ENCODE measurements at places on chromosomes 11 and 22.

- DNase-seq: no peak
Observed at GRCh38 chr11:63492441-63492840, 1.5 kb upstream of the PLAAT5 start.

DNA sequence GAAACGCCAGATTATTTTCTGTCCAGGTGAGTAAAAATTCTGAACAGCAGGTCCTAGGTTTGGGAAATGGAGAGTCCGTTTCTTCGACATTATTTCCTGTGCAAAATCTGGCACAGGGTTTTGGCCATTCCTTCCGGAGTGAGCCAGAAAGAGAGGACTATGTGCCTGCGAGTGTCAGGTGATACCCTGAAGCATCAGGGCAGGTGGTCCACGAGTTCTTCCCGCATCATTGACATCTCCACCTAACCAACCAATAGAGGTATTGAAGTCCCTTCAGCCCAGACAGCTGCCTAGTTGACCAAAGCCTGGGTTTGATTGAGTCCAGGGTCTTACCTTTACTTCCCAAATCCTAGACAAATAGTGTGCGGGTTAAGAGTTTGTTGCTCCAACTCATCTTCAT, 808 bp downstream of the SNAP29 start:
- DNase-seq: no peak

DNA sequence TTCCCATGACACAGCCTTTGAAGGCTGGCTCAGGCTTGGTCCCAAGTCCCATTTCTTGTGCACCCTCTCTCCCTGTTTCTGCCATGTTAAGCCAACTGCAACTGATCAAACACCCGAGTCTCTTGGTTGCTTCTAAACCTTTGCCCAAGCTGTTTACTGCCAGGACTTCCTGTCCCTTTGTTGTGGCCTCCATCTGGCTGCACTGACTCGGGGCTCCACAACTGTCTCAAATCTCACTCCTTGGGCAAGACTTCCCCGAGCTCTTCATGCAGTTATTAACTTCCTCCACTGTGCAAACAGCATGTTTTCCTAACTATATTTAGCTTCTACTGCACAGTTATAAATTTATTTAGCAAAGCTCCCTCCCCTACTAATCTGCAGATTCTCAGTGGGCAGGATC, 4.3 kb downstream of the VPREB1 start:
- no peak for DNase-seq

GRCh38 chr22:33873186-33873585, 47.1 kb downstream of the LARGE1 start:
- DNase-seq: no peak

DNA sequence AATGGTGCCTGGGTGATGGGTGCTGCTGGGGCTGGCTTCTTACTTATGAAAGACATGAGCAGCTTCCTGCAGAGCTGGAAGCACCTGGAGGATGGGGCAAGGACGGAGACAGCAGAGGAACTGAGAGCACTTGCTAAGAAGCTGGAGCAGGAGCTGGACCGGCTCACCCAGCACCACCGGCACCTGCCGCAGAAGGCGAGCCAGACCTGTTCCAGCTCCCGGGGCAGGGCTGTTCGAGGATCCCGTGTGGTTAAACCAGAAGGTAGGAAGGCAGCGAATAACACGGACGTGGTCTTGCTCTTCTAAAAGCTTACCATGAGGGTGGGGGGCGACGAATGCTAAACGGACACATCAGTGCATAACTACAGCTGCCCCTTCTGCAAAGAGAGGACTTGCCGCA, 9.3 kb downstream of the APOL5 start:
- DNase-seq: no peak

DNA sequence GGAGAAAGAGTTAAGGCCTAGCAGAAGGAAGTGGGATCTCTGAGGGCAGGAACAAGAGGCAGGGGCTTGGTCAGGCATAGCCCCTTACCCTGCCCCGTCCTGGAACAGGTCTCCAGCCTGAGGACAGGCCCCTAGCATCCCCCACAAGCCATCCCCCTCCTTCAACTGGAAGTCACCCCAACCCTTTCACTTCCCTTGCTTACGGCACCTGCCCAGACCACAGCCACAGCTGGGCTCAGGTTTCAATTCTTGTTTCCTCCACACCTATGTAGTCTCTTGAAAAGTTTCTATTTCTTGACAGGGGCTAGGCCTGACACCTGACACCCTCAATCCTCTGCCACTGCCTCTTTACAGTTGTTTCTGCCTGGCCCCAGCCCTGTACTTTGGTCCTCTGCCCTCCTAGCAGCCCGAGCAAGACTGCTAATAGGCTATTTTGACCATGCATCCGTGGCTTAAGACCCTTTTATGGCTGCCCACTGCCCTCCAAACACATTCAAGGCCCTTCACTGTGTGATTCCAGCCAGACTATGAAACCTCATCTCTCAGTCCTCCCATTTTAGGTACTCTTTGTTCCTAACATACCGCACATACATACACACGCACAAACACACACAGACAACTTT, 10.9 kb upstream of the FCHSD2 start:
- DNase-seq: no peak

- DNase-seq: peak; percentile 74
Observed at GRCh38 chr11:64164392-64165312, 1.3 kb downstream of the MACROD1 start.

DNA sequence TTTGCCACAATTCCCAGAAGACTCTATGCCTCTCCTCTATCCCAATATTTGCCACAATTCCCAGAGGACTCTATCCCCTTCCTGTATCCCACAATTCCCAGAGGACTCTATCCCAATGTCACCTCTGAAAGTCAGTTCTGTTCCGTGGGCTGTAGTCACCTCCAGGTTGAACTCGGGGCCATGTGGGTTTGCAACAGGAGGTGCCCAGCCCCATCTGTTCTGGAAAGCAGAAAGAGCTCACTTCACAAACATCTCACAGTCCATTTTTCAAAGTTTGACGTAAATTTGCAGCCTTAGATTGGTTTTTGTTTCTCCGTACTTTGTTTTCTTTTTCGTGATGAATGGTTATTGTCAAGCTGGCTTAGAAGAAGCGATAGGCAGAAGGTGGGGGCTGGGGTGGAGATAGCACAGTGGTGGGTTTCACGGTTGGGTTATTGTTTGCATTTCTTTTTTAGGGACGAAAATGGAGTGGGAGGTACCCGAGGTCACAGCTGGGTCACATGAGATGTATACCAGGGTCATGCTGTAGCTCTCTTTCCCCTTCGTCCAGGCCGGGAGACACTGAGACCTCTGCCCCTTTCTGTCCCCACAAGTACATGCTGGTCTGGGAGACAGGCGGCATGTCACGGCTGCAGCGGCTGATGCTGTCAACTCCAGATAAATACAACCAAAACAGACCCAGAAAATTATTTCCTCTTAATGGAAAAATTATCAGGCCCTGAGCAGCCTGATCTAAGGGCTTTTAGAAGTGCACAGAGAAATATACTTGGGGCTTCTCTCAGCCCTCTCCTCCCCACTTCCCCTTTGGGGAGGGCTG, 374.5 kb downstream of the CADM1 start:
- no peak for DNase-seq

- no peak for DNase-seq
Observed at GRCh38 chr11:73233692-73234470, 15.8 kb downstream of the P2RY2 start.

- no peak for DNase-seq
Observed at GRCh38 chr22:28438183-28438768, 241.4 kb downstream of the TTC28 start.

DNA sequence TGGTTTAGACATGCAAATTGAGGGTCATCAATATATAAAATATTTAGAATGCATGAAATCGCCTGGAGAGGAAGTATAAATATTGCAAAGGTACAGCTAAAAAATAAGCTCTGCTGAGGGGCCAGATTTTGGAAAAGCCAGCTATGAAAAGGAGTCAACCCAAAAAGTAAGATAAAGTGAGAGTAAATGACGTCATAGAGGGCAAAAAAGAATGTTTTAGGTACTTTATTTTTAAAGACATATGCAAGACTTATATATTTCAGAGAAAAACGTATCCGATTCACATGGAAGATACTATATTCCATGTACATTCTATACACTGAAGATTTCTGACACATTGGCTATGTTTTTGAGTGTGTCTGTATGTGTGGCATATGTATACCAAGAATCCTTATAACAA, 13.6 kb downstream of the GRM5 start:
- DNase-seq: no peak

- DNase-seq: peak; percentile 74
Observed at GRCh38 chr11:75388386-75389275, 10.7 kb upstream of the RPS3 start.

Data from T47D (cell line).